Breast epithelium (tissue), 4 donors: ENCODE measurements at places on chromosomes 2 and 18. TPM values are rescaled to one million over a fixed set of nuclear protein-coding genes. Genes with fewer than 3 reads are reported as not detected.
A peak's percentile ranks its signal among the peaks of the same experiment; 100 is the strongest.

DNA sequence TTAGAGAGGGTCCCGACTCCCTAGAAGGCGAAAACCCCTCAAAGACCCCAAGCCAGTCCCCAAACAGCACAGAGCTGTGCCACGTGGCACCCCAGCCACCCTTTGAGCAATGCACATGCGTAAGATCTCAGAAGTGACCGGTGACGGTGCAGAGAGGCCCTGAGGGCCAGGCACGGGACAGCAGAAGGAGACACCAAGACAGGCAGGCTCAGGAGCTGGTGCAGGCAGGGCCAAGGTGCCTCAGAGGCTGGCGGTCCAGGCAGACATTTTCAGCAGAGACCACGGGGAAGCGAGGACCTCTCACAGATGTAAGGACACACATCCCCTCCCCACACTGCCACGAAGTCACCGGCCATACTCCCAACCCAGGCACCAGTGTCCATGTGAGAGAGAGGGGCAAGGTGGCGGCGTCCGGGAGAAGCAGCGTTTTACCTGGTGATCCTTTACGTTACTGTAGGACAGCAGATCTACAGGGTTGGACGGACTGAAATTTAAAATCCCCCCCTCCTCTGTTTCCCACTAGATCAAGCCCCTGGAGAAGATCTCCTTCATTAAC lies 2.0 kb upstream of the RAB17 start:
- H3K4me3 ChIP-seq: no peak overlapping the region
- H3K27me3 ChIP-seq: no peaks in the 10 kb centered on the region
- DNase-seq: no peak
- H3K36me3 ChIP-seq: no peaks in the 10 kb centered on the region

NAT8 gene
- not detected for total RNA-seq

GRCh38 chr2:129499747-129500146 lies 479.7 kb upstream of the RAB6C start:
- H3K27me3 ChIP-seq: no peaks in the 10 kb centered on the region
- H3K36me3 ChIP-seq: no peaks in the 10 kb centered on the region
- H3K27ac ChIP-seq: no peak overlapping the region
- H3K4me3 ChIP-seq: no peak overlapping the region

DNA sequence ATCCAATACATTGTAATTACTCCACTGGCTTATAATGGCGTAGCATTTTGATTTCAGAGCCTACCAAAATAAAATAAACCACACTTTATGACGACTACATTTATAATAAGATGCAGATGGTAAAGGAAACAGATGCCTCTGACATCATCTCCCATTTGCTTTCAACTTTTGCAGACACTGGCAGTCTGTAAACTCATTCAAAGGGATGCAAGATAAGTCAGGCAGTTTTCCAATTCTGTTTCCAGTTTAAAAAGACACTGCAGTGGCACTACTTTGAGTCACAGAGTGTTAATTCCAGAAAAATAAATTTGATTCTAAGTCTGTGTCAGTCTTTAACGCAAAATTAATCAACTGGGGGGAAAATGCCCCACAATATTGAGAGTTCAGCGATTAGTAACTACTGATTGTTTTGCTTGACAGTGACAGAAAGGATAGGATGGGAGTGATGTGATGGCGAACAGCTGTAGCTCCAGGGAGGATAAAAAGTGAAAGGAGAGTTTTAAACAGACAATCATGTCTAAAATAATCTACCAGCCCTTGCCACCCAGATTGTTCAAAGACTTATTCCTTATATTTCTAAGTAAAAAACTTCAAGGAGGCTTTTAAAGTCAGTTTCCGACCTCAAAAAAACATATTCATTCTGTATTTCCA lies 6.7 kb downstream of the DSEL start:
- H3K36me3 ChIP-seq: no peaks in the 10 kb centered on the region
- DNase-seq: no peak
- no peak overlapping the region for H3K27ac ChIP-seq
- H3K4me3 ChIP-seq: no peak overlapping the region
- no peaks in the 10 kb centered on the region for H3K27me3 ChIP-seq

MRPS9 gene
- total RNA-seq: 14.1 TPM

DNA sequence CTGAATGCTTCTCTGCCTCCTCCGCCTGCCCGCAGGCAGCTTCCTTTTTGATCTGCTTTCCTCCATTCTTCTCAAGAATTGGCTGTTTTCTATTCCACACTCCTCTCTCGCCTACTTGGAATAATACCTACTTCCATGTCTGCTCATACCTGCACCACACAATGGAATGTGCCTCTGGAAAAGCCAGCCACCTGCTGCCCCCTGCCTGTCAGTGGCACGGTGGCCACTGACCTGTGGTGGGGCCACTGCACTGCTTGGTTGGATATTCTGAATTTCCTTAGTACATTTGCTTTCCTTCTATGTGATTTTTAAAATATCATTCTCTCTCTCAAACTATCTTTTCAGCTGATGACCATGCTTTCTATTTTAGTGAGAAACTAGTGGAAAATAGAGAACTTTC lies 406.9 kb downstream of the DCDC2C start:
- H3K27ac ChIP-seq: no peak overlapping the region
- no peaks in the 10 kb centered on the region for H3K27me3 ChIP-seq

GRCh38 chr2:111919794-111920608 lies 21.6 kb downstream of the MERTK start:
- no peaks in the 10 kb centered on the region for H3K27me3 ChIP-seq
- no peak overlapping the region for H3K27ac ChIP-seq
- no peak overlapping the region for H3K4me3 ChIP-seq
- H3K36me3 ChIP-seq: no peaks in the 10 kb centered on the region
- no peak for DNase-seq

RMND5A gene
- 61.6 TPM for total RNA-seq

GRCh38 chr2:43480874-43481273 lies 115.0 kb downstream of the THADA start:
- H3K27ac ChIP-seq: no peak overlapping the region
- H3K36me3 ChIP-seq: no peaks in the 10 kb centered on the region
- H3K27me3 ChIP-seq: no peaks in the 10 kb centered on the region
- no peak overlapping the region for H3K4me3 ChIP-seq
- DNase-seq: no peak
- H3K4me1 ChIP-seq: no peaks in the 10 kb centered on the region

CERKL gene
- not detected for total RNA-seq

TMEM200C gene
- total RNA-seq: 1.2 TPM

DNA sequence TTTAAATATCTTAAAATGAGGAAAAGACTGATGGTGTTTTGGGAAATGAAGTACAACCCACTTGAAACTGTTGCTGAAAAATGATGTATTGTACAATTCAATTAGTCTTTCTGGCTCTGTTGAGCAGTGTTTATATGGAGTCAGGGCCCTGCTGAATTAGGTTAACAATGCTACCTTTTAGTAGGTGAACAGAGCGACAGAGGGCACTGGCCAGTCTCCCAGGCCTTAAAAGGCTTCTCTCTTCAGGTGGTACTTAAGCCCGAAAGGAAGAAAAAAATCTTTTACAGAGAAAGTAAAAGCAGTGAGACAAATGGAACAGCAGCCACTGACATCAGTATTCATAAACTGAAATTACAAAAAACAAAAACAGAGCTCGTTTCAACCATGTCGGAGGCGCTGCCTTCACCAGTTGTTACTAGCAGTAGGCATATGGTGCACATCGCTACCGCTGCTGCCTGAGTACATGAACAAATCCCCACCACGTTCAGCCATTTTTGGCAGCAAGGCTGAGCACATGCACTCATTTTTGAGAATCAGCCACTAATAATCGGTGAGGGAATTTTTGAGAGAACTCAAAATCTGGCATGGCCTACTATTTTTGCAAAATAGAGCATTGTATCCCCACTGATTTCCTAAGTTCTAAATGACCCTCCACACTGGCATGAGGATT lies 91.8 kb downstream of the PLEKHM3 start:
- no peaks in the 10 kb centered on the region for H3K4me1 ChIP-seq
- H3K36me3 ChIP-seq: peaks cover 3% of the 10 kb centered on the region
- H3K27ac ChIP-seq: peak overlapping the region; percentile 73
- H3K4me3 ChIP-seq: no peak overlapping the region

DNA sequence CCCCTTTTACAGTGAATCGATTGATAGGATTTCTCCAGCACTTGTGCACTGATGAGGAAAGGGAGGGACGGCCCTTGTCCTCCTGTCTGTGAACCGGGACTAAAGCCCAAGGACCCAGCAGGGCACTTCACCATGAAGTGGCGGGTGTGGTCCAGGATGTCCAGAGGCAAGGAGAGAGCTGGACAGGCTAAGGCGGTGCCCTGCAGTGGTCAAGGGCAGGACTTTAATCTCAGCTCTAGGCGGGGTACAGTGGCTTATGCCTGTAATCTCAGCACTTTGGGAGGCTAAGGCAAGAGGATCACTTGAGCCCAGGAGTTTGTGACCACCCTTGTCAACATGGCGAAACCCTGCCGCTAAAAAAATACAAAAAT lies 28.2 kb upstream of the SEMA4C start:
- no peaks in the 10 kb centered on the region for H3K4me1 ChIP-seq
- no peaks in the 10 kb centered on the region for H3K36me3 ChIP-seq
- no peak overlapping the region for H3K27ac ChIP-seq
- H3K4me3 ChIP-seq: no peak overlapping the region
- DNase-seq: no peak

- H3K36me3 ChIP-seq: no peaks in the 10 kb centered on the region
- H3K4me3 ChIP-seq: no peak overlapping the region
- H3K4me1 ChIP-seq: no peaks in the 10 kb centered on the region
- H3K27ac ChIP-seq: no peak overlapping the region
Measured at GRCh38 chr2:144480285-144480684, 39.6 kb downstream of the ZEB2 start.

RNF103 gene
- total RNA-seq: 37.4 TPM

DNA sequence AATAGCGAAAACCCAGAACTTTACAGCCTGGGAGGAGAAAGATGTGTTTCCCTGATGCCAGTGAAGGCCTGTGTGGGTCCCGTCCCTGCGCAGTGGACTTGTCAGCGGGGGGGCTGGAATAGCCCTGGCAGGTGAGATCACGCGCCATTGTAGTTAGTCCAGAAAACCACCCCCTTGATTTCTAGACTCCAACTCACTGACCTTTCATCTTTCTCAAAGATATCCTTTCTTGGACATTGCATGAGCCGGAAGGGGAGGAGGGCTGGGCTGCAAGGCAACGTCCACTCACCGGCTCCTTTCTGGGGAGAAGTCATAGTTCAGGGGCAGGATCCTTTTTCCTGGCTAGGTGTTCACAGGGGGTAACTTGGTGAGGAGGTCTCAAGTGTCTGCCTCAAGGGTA lies 22.3 kb upstream of the ASAP2 start:
- no peaks in the 10 kb centered on the region for H3K27me3 ChIP-seq
- no peaks in the 10 kb centered on the region for H3K4me1 ChIP-seq
- H3K4me3 ChIP-seq: no peak overlapping the region
- H3K27ac ChIP-seq: no peak overlapping the region
- H3K36me3 ChIP-seq: no peaks in the 10 kb centered on the region
- DNase-seq: no peak

SAG gene
- not detected for total RNA-seq

- H3K27ac ChIP-seq: no peak overlapping the region
- no peak overlapping the region for H3K4me3 ChIP-seq
- H3K27me3 ChIP-seq: peaks cover 11% of the 10 kb centered on the region
Measured at GRCh38 chr2:232534940-232535651, 4.4 kb upstream of the CHRNG start.

ARHGAP28 gene
- 10.8 TPM for total RNA-seq

DNA sequence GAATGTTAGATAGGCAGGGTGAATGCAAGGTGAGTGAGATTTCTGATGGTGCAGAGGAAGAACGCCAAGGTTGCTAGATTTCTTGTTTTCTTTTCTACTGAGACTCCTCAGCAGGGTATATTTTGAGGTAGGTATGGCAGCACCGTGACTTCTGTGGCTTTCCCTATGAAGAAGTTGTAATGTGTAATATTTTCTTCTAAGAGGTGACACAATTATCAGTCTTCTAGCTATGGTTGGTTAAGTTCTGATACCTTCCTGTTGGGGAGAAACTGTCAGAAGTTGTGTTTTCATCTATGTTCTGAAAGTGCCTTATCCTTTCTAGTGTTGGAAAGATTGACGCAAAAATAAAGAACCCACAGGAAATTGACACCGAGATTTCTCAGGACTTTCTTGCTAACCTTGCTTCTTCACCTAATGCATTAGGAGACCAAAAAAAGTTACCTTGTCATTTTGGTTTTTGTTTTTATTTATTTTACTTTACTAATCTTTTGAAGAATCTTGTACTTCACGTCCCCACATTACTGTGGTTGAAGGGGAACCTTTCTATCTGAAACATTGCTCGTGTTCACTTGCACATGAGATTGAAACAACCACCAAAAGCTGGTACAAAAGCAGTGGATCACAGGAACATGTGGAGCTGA lies 11.9 kb downstream of the IL18R1 start:
- no peaks in the 10 kb centered on the region for H3K36me3 ChIP-seq
- H3K4me3 ChIP-seq: no peak overlapping the region
- no peak for DNase-seq
- H3K27me3 ChIP-seq: no peaks in the 10 kb centered on the region
- H3K4me1 ChIP-seq: no peaks in the 10 kb centered on the region

GRCh38 chr2:230267059-230267458 lies 41.5 kb downstream of the SP140 start:
- no peak overlapping the region for H3K27ac ChIP-seq
- H3K27me3 ChIP-seq: no peaks in the 10 kb centered on the region
- no peak overlapping the region for H3K4me3 ChIP-seq
- no peaks in the 10 kb centered on the region for H3K36me3 ChIP-seq

KCNG2 gene
- total RNA-seq: 0.66 TPM

PSMA8 gene
- not detected for total RNA-seq

CNTNAP5 gene
- total RNA-seq: not detected

- H3K27me3 ChIP-seq: no peaks in the 10 kb centered on the region
- H3K36me3 ChIP-seq: no peaks in the 10 kb centered on the region
- peak; percentile 78 for DNase-seq
- H3K4me1 ChIP-seq: no peaks in the 10 kb centered on the region
- H3K27ac ChIP-seq: no peak overlapping the region
Measured at GRCh38 chr18:80157708-80158343, 48.8 kb downstream of the ADNP2 start.

TUBA3E gene
- total RNA-seq: not detected

PIKFYVE gene
- total RNA-seq: 45.1 TPM

GRCh38 chr2:44537264-44537663 lies 175.5 kb downstream of the CAMKMT start:
- H3K36me3 ChIP-seq: no peaks in the 10 kb centered on the region
- no peaks in the 10 kb centered on the region for H3K27me3 ChIP-seq
- H3K4me1 ChIP-seq: no peaks in the 10 kb centered on the region
- DNase-seq: no peak
- no peak overlapping the region for H3K27ac ChIP-seq

DNA sequence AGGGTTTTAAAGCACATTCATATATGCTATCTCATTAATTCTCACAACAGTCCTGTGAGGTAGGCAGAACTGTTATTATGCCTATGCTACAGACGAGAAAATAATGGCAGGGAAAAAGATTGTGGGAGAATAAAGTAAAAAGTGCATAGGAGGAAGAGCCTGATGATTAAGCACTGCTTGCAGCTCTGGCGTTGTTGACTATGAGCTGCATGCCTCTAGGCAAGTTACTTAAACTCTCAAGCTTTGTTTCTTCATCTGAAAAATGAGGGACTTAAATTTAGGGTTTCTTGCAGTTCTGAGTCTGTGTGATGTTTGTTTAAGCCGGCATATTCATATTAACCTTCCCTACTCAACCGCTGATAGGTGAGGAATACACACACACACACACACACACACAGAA lies 51.6 kb upstream of the RAPH1 start:
- H3K27me3 ChIP-seq: no peaks in the 10 kb centered on the region
- peaks cover 21% of the 10 kb centered on the region for H3K4me1 ChIP-seq
- H3K4me3 ChIP-seq: no peak overlapping the region
- H3K36me3 ChIP-seq: no peaks in the 10 kb centered on the region
- no peak for DNase-seq
- no peak overlapping the region for H3K27ac ChIP-seq

RAPH1 gene
- total RNA-seq: 33.0 TPM

TNFAIP6 gene
- 2.6 TPM for total RNA-seq

GTF3C2 gene
- total RNA-seq: 32.6 TPM
